ENCODE measurements at places on chromosomes 2 and 18.

DNA sequence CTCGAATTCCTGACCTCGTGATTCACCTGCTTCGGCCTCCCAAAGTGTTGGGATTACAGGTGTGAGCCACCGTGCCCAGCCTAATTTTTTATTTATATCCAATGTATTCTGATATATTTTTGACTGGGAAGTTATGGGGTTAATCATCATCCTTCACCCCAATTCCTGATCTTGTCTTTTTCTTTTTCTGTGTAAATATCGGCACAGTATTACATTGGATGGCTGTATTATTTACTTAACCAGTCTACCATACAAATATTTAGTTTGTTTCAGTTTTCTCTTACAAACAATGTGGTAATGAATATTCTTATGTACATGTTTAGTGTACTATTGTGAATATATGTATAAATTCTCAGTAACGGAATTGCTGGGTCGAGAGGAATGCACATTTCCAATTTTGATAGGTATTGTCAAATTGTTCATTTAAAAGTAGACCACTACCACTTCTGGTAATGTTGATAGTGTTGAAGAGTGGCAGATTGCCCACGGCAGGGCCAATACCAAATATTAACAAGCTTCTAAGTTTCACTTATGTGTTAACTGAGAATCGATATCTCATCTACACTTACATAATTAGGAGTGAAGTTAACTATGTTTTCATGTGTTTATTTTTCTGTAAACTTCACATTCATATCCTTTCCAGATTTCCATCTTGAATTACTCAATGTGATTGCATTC lies 196.7 kb downstream of the ALPK2 start:
- DNase-seq: no peak

DNA sequence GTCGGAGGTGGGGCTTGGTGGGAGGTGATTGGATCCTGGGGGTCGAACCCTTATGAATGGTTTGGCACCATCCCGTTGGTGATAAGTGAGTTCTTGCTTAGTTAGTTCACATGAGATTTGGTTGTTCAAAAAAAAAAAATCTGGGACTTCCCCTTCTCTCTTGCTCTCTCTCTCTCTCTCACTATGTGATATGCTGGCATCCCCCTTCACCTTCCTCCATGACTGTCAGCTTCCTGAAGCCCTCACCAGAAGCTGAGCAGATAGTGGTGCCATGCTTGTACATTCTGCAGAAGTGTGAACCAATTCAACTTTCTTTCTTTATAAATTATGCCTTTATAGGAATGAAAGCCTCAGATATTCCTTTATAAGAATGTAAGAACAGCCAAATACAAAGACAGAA lies 269.7 kb upstream of the APCDD1 start:
- no peak for DNase-seq

DNA sequence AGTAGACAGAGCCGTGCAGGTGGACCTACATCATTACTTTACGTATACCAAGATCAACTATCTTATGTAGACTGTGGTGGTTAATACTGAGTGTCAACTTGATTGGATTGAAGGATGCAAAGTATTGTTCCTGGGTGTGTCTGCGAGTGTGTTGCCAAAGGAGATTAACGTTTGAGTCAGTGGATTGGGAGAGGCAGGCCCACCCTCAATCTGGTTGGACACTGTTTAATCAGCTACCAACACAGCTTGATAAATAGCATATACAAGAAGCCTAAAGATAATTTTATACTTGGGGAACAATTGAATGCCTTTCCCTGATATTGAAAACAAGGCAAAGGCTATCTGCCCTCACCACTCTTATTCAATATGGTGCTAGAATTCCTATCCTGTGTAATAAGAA lies 604.2 kb upstream of the ZEB2 start:
- no peak for DNase-seq

GRCh38 chr2:196489371-196489770 lies 150.1 kb upstream of the CCDC150 start:
- no peak for DNase-seq

DNA sequence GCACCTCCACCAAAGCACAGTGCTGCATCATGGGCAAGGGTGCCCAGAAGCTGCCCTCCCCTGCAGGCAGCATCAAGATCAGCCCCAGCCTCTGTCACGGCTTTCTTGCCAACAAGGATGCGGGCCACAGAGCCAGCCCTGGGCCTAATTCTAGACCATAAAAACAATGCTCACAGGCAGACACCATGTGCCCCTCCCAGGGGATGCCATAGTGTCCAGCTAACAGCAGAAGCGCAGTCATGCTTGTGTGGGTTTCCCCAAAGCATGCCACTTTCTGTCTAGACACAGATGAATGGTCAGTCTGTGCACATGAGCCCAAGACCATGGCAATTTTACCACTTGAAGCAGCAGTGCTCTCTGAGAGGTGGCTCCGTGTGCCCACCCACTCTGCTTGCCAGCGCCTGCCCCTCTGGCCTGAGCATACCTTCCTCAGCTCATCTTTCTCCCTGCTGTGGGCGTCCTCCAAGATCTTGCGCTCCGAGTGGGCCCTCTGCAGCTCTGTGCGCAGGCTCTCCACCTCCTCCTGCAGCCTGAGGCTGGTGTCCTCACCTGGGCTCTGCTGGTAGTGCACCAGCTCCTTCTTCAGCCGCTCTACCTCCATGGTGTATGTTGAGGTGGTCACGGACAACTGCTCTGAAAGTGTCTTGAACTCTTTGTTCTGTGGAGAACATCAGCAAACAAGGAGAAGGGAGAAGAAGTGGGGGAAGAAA lies 81.3 kb upstream of the ACAA2 start:
- no peak for DNase-seq

DNA sequence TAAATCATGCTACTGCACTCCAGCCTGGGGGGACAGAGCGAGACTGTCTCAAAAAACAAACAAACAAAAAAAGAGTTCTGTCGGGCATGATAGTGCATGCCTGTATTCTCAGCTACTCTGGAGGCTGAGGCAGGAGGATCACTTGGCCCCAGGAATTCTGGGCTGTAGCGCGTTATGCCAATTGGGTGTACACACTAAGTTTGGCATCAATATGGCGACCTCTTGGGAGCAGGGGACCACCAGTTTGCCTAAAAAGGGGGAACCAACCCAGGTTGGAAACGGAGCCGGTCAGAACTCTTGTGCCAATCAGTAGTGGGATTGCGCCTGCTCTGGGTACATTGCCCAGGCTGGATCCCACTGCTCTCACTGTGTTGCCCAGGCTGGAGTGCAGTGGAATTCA lies 49.7 kb downstream of the SDC1 start:
- DNase-seq: no peak

Measured in naive B cell (primary cell).